ENCODE measurements at places on chromosomes 12 and 14.

GRCh38 chr14:68286667-68287066, 467.1 kb downstream of the RAD51B start:
- no peak for DNase-seq

- DNase-seq: no peak
These were observed 407.5 kb upstream of the MGAT4C start for GRCh38 chr12:86663716-86664115.

GRCh38 chr14:63662776-63663175, 21.1 kb upstream of the WDR89 start:
- no peak for DNase-seq

DNA sequence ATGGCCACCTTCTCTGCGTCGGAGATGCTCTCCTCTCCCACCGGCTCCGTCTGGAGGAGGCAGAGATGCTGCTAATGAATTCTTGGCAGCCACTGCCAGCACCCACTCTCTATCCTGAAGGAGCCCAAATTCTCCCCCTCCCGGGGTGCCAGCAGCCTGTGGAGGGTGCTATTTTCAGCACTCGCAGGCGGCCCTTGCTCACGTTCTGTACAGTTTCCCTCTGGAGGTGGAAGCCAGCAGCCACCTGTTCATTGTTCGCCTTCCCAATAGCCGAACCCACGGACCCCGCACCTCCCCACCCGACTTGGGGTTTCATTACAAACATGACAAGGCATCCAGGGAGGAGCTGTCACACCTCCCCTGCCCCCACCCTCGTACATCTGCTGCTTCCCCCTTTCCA, 27.8 kb downstream of the SNRNP35 start:
- no peak for DNase-seq

GRCh38 chr12:74917743-74918142, 291.9 kb downstream of the KCNC2 start:
- no peak for DNase-seq

DNA sequence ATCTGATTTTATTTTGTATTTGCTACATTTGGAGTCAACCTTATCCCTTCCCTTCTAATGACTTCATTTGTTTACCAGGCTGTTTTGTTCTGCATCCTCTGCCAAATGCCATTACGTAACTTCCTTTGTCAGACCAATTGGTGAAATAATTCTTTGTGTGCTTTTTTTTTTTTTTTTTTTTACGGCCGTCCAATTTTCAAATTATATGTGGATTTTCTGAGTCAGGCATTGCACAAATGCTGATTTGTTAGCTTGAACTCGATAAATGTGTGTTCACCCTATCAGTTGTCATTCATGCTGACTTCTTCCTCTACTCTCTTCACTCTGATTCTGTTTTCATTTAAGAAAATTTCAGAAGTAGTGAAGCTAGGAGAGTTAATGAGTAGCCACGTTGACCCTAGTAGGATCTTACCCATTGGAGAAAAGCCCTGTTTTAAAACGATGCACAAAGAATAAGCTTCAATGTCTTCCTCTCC, 386.2 kb downstream of the DIO2 start:
- no peak for DNase-seq

- DNase-seq: no peak
These were observed 50.6 kb upstream of the HIGD1C start for GRCh38 chr12:50901685-50902113.

DNA sequence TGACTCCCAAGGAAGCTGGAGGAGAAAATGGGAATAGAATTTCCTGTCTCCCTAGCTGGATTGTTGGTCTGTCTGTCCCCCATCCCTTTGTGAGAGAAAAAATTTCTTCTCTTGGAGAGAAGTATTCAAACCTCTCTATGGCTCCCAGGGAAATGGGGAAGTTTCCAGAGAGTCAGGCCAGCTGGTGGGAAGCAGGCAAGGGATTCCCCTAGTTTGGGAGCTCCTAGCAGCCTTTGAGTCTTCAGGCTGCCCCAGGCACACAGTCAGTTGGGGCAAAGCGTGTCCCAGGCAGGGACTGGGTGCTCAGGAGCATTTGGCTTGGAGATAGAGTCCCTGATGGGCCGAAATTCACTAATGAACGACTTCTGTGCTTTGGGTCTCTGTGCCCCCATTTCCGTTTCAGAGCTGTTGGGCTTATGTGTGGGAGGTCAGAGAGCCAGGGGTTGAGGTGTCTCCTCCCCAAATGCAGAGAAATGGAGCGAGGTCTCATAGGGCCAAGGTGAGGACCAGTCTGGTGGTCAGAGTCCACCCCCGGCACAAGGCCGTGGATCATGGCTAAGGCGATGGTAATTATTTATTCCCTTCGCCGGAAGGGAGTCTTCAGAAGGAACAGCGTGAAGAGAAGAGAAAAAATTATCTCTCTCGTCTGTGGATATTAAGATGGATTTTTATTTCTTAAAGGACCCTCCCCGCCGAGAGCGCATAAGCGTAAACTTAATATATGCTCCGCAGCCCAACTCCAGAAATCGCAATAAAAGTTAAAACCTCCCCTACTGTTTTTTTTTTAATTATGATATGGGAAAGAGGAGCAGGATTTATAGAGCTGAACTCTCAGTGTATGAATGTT, 6.6 kb upstream of the HOXC9 start:
- no peak for DNase-seq

GRCh38 chr12:127677537-127678131, 589.3 kb upstream of the TMEM132C start:
- peak; percentile 13 for DNase-seq

- no peak for DNase-seq
These were observed 423.7 kb downstream of the PRKD1 start for GRCh38 chr14:29503903-29504302.

GRCh38 chr12:62692884-62693283, 226.3 kb downstream of the MON2 start:
- DNase-seq: no peak

DNA sequence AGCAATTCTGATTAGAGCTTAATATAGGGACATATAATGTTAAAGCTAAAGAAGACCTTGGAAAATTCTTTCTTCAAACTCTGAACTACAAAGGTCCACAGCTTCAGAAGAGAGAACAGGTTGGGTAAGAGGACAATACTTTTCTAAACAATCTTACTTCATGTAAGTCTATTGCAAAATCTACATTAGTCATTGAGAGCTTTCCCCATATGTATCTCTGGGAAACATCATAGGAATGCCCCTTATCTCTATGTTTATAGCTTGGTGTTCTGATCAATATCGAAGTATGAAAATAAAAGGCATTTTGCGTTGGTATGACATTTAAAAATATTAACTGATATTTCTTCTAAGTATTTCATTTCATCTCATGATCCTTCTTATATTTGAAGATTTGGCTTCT, 962.6 kb downstream of the AACS start:
- no peak for DNase-seq

GRCh38 chr14:37546621-37547447, 48.2 kb downstream of the FOXA1 start:
- DNase-seq: no peak

DNA sequence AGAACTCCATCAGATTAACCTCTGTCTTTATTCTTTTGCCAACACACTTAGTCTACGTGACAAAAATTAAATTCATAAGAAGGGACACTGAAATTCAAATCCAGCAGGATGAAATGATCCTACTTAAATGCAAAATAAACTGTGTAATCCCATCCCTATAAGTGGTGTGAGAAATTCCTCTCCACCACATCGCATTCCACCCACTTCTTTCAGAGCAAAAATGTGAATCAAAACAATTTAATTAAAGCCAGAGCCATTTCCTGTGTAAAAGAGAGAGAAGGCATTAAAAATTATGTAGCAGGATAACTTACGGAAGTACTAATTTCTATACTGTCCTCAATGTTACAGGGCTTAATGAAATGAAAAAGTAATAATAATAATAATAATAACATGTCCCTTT, 844.3 kb downstream of the GALC start:
- no peak for DNase-seq

DNA sequence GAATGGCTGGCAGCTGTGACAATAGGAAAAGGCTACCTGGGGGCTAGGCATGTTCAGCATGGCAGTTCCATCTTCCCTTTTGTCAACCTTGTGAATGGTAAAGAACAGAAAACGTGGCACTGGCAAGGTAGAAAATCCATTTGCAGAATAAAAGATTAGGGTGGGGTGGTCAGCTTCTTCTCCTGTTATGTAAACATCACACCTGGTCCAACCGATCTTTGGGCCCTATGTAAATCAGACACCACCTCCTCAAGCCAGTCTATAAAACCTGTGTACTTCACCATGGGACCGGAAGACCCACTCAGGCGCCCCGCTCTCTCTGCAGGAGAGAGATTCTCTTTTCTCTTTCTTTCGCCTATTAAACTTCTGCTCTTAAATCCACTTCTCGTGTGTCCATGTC, 19.6 kb upstream of the TMEM30B start:
- DNase-seq: no peak

DNA sequence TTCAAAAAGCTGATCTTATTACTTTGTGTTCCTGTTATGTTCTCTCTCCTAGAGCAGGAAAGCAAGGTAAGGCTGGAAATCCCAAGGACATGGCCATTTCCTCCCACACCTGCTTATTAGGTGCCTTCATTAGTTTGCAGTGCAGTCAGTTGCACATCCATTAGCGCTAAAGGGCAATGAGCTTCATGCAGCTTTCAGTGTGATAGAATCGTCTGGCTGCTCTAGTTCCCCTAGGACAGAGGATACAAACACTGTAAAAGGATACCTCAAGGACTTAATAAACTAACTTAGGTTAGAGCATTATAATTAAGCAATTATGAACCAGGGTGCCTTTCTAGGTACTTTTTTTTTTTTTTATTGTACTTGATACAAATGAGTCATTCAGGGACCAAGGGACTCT, 21.1 kb downstream of the TMEM117 start:
- no peak for DNase-seq

DNA sequence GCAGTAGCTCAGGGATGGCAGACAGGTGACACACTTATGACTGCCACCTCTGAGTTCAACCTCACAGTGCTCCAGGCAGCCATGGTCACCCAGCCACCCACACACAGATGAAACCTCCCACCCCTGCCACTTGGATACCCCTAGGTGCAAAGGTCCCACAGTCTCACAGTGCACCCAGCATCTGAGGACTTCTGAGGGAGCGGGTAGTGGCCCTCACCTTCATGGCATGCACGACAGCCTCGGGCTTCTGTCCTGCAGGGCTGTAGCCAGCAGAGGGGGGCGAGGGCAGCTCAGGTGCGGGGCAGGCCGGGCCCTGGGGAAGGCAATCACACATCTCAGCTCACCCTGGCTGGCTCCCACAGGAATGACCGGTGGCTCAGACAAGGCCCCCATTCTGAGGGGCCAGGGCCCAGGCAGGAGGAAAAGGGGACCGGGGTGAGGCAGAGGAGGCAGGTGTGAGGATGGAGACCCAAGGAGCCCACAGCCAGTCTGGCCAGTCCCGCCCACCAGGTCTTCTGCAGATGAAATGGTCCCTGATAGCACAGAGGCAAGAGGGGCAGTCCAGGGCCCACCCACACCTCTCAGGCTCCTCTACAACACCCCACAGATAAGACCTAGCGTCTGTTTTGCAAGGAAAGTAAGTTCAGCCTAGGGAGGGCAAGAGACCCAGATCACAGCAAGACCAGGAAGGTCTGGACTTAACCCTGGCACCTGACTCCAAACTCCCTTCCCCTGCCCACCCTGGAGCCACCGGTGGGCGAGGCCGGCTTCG, 35.8 kb downstream of the CCNK start:
- DNase-seq: no peak

- no peak for DNase-seq
These were observed 194.9 kb downstream of the PAH start for GRCh38 chr12:102722147-102722546.

- DNase-seq: no peak
These were observed 67.7 kb downstream of the BCL2L14 start for GRCh38 chr12:12138203-12139154.

DNA sequence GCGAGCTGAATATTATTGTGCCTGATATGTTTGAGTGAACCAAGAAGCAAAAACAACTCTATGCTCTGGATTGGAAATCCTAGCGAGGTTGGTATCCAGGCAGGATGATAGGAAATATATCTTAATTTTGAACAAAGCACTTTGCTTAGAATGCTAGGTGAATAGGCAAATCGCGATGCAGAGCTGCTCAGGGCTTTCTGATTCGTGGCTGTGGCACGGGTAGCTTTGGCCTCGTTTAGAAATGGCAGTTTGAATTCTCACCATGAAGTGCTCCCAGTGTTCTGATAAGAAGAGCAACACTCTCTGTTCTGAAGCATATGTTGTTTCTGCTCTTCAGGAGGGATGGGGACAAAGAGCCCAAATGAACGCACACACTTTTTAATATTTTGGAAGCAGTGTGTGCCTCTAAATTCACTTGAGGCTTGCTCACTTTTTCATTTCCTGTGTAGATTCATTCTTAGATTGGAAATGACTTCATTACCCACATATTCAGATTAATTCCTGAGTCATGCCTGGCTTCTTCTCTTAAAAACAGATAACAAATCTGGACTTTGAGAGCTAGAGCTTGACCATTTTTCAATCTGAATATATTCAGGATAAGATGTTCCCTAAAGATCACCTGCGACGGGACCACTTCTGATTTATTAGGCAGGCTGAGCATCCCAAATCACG, 200.9 kb downstream of the RPAP3 start:
- no peak for DNase-seq

- no peak for DNase-seq
These were observed 87.5 kb downstream of the DUSP6 start for GRCh38 chr12:89264837-89265236.

GRCh38 chr14:100160534-100160916, 1.1 kb upstream of the DEGS2 start:
- no peak for DNase-seq

DNA sequence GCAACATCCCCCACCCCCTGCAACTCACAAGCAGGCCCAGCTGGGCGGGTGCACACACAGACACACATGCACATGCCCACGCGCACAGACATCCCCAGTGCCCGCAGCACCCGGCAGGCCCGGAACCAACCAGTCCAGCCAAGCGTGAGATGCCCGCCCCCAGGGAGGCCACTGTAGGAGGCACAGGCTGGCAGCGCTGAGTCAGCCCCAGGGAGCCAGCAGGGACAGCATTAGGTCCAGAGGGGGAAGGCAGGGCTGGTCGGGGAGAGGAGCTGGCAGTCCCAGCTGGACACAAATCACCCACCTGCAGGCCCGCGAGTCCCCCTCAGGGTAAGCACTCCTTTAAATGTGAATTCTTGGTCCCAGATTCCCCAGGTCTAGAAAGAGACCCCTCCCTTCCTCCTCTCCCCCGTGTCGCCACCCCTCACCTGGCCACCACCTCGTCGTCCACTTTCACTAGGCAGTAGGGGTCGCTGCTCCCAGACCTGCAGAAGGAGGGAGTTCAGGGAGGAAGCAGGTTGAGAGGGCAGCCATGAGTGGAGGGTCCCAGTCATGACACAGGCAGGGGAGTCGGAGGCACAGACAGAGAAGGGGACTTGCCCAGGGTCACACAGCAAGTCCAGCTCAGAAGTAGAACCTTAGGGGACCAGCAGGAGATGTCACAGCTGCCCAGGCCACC, 5.0 kb downstream of the RASAL1 start:
- no peak for DNase-seq

GRCh38 chr12:46382408-46382963, 9.9 kb upstream of the SLC38A2 start:
- no peak for DNase-seq

- no peak for DNase-seq
These were observed 93.8 kb downstream of the CPSF2 start for GRCh38 chr14:92215579-92215978.
